T-helper 2 cell (primary cell): ENCODE measurements at places on chromosomes 3 and 15.
A peak's percentile ranks its signal among the peaks of the same experiment; 100 is the strongest.

DNA sequence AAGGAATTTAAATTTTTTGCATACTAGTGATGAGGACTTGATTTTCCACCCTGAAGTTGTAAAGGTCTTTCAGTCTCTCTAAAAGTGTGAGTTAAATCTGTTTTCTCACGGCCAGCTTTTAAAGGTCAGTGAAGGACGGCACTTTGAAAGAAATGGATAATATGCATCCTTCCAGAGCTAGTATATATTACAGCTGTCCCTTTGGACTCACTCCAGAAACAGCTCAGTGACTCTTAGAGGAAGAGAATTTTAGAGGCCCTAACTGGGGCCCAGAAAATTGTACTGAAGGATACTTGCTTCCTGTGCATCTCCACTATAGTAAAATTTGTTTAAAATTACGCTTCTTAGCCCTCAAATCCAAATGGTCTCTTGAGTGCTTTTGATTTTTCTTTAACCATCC, 41.6 kb downstream of the PIK3CA start:
- no peak for DNase-seq

- DNase-seq: no peak
Measured at GRCh38 chr3:78913711-78914110, 854.1 kb downstream of the ROBO1 start.

GRCh38 chr15:86135041-86135440, 55.4 kb downstream of the AGBL1 start:
- DNase-seq: no peak

GRCh38 chr3:69309814-69310213, 76.1 kb downstream of the FRMD4B start:
- peak; percentile 43 for DNase-seq

GRCh38 chr3:141302364-141303141, 65.8 kb upstream of the ZBTB38 start:
- no peak for DNase-seq

GRCh38 chr3:23203708-23204330, 692 bp downstream of the UBE2E2 start:
- no peak for DNase-seq

GRCh38 chr3:42153039-42153438, 61.9 kb downstream of the TRAK1 start:
- DNase-seq: no peak

DNA sequence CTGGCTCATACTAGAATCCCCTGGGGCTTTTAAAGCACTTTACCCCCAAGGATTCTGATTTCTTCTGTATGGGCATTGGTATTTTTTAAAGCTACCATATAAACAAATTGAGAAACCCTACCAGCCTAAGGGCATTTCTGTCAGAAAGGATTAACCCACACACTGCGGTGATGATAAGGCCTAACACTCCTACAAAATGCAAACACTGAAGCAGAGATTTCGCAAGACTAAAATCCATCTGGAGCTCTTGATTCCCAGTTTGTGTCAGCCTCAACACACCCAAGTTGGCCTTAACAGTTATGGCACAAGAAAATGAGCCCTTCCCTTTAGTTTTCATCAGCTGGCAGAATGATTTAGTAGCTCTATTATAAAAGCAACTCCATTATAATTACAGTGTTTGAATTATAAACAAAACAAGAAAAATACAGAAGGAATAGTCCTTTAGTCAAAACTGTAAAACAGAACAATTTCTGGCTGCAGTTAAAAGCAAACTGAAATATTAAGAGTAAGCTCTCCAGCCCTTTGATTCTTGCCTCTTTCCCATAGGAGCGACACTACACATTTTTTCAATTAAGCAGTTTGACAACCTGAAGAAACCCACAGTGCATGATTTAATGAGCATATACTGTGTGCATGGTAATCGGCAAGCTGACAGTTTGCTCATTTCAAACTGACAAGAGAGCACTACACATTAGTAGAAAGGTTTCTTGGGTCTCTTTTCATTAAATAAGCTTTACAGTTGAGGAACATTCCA, 441.2 kb downstream of the FHIT start:
- no peak for DNase-seq

DNA sequence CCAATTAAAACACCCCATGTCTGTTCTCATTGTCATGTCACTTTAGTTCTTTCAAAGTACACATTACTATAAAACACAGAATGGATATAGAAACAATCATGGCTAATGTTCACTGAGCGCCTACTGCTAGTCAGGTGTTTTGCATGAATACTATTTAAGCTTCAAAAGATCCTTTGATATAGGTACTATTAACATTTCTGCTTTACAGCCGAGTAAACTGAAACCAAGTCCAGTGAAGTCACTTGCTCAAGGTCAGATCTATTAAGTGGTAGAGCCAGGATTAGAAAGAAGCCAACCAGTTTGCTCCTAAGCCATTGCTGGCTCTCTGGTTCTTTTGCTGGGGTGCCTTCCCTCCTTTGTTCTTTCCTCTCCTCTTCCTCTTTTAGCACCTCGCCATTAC, 32.4 kb upstream of the NMNAT3 start:
- DNase-seq: no peak

DNA sequence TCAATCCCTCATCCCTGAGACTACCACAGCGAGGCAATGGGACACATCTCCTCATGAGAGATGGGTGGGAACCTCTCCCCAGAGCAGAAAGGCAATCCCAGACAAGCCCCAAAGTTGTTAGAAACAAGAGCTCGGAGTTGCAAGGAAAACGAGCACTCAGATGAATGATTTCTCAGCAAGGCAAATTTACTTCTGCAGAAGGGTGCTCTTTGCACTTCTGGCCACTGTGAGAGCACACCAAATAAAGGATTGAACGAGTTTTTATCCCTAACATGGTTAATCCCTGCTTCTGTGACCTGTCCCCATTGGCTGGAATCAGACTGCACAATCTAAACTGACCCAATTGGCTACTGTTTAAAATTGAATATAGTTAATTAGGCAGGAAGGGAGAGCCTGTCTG, 339.1 kb upstream of the POU1F1 start:
- no peak for DNase-seq
